Motor neuron (in vitro differentiated cells): ENCODE measurements at places on chromosomes 5 and 9. TPM values are rescaled to one million over a fixed set of nuclear protein-coding genes. Genes with fewer than 3 reads are reported as not detected.
A peak's percentile ranks its signal among the peaks of the same experiment; 100 is the strongest.

DNA sequence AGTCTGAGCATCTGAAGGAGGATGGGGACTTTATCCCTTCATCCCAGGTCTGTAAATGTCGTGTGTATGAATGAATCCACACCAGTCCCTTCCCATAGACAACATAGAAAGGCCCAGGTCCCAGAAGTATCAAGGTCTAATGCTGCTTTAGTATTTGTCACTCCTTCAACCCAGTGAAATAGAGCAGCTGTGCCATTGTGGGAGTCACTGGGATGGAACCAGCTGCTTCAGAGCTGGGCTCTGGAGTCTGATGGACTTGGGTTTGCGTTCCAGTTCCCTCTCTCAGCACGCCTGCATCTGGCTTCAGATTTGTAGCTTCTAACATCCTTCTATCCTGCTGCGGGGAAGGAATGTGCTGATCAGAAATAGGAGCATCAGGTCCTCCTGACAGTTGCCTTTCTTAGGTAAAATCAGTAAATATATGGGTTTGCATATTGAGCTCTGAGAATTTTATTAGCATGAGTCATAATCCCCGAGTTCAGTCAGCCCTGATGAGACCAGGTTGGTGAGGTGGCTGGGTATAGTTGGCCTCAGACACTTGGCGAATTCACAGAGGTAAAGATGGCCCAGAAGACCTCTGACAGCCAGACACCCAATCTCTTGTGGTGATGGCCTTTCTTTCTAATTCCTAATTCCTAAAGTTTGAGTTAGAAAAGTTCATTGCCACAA lies 10.1 kb downstream of the ACO1 start:
- peak; percentile 72 for ATAC-seq

CCDC171 gene
- 4.0 and 4.2 TPM in 2 replicates for total RNA-seq

GABRG2 gene
- 12.8 and 13.0 TPM in 2 replicates for total RNA-seq

DNA sequence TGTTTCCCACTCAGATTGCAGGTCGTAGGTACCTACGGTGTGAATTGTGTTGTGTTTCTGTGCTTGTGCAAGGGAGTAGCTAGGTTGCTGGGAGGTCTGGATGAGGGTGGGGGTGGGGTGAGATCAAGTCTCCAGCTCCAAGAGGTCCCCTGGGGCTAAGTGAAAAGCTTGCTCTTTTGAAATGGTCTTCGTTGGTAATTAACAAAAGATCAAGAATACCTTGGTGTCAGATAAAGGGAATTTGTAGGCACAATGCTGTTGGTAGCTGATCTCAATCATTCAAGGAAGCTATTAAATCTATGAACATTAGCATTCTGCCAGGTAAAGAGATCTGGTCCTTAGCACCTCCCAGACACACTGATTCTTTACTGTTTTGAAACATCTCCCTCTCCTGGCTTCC lies 928 bp upstream of the PCDHGC4 start:
- no peak for ATAC-seq

DNA sequence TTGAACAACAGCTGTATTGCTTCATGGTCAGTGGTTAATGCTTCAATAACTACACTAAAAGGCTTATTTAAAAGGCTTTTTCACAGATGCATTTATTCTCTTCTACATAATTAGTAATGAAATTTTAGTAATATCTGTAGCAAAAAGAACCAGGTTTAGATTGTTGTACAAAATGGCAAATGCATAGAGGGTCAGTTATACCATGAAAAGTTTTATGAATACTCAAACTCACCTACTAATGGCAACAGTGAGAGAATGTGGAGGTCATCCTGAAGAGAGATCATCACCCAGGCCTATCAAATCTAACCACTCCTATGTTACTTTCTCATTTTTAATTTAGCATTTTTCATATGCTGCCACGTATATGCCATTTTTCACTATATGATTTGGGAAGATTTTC lies 444.3 kb upstream of the CDH9 start:
- no peak for ATAC-seq

GABRA1 gene
- 0.50 and 0.68 TPM in 2 replicates for total RNA-seq

DNA sequence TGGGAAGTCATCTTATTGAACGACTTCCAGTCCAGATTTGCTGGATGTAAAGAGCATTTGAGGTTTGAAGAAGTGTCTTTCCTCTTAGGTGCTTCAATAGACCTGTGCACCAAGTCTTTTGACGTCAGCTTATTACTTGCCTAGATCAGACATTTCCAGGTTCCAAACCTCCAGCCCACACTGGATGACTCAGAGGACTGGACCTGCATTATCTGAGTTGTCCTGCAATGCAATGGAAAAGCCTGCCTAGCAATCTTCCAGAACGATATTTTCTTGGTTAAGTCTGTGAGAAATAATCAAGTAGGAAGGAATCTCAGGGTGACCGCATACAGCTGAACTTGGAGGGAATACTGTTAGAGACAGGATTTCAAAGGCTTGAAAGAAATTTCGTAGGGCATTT lies 147.2 kb upstream of the MOCS2 start:
- ATAC-seq: no peak

DNA sequence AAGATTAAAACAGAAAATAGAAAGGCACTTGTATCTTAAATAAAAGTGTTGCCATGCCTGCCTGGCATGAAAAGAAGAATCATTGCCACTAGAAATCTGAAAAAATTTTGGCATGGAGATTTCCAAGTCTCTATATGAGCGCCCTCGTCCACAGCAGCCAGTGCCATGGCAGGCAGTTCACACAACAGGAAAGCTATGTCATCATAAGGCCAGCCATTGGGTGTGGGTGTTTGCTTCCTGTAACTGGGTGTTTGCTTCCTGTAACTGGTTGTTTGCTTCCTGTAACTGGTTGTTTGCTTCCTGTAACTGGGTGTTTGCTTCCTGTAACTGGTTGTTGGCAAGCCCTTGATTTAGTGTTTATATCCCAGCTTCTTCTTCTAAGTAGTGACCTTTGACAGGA lies 446.7 kb downstream of the IRX1 start:
- no peak for ATAC-seq

DNA sequence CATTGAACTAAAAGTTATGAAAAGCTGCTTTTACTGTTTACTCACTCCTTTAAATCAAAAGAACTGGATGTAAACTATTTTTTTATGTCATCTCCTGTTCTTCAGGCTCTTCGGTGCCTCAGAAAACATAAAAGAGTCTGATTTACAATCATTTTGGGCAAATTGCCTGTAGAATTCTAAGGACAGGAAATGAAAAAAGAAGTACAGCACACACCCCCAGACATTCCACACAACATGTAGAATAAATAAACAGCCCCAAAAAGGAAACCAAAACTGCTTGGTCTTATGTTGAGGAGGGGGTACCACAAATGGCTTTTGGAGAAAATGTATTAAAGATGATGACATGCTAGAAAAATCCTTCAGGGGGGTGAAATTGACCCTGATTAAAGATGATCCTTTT lies 57.2 kb downstream of the ITGA1 start:
- ATAC-seq: no peak

DNA sequence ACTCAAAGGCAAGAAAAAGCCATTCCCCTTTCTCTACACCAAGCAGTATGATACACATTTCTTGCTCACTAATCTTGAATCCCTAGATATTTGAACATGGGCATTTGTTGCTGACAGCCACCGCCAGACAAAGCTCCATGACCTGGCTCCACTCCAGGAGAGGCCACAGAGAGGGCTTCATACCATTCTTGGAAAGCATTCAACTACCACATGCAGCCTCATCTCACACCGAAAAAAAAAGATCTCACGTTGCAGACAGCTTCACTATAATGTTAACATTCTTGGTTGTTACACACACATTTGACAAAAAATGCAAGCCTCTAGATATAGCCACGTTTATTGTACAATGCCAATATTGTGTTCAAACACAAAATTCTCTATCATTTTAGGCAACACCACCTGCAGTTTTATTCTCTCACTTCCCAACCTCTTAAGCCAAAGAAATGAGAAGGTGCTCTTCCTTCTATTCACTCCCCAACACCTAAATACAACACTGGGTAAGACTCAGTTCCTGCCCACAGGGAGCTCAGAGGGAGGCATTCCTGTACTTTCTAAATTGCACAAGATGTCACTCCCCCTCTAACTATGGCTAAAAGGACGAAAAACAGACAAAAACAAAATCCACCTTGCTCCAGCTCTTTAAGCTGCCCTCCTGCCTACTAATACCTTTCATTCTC lies 222.4 kb downstream of the TSSK1B start:
- ATAC-seq: peak; percentile 87

NR5A1 gene
- total RNA-seq: 0.69 TPM in 1 of 2 replicates, not detected in the other

- peak; percentile 34 for ATAC-seq
Observed at GRCh38 chr5:158485047-158485446, 614.7 kb downstream of the EBF1 start.

DNA sequence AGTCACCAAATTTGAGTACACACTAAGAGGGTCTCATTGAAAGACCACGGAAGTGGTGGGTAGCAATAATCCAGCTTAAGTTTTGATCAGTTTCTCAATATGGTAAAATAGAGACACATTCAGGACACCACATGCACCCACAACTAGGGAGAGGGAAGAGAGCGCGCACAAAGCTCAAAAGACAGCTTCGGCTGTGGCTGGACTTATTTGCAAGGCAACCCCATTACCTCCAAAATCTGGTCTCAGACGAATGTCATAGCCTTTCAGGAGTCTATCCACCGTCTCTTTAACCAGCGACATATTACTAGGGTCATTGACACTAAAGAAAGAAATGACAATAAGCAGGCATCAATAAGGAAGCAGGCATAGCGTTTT lies 443 bp downstream of the GABRB2 start:
- ATAC-seq: no peak

DNA sequence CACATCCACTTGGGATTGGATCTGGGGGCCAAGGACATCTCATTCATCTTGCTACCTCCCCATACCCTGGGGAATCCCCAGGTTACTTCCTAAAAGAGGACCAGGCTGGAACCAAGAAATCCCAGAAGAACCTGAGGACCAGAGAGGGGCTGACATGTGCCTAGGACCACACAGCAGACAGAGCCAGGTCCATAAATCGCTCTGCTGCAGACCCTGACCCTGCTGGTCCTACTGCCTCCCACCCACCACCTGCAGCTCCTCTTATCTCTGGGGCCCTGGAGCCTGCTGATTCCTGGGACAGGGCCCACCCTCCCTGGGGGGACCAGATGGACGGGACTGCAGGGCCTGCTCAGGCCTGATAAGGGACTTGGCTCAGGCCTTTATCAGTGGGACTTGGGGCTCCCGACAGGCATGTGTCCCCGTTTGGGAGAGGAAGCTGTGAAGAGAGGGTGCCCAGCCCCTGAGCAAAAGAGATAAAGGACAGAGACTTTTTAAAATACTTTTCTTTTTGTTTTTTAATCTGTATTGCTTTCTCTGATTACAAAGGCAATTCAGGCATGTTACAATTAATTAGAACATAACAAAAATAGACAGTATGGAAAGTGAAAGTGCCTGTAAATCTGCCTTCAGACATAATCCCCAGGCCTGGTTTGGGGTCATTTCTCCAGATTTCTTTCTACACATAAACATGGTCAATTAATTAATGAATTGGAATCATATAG lies 101.3 kb upstream of the LARP1 start:
- no peak for ATAC-seq

OR1N1 gene
- not detected in 2 replicates for total RNA-seq
